Iris pigment epithelial cell (primary cell): ENCODE measurements at places on chromosomes 1 and 21.

DNA sequence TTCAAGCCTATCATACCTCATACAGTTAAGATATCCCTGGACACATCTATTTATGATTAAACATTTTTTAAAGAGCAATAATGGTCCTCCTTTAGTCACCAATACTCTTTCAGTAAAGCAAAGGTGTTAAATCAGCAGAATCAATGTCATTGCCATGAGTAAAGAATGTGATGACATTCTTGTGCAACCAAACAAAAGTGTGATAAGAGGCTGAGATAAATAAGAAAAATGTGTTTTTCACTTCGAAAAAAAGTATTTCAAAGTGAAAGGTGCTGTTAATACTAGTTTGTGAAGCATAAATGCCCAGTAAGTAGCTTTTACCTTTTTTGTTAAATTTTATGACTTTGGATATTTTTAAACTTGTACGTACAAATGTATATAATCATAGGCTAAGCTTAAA is 8.4 kb downstream of the SLC44A5 start:
- DNase-seq = no peak

GRCh38 chr21:43922949-43923348 is 57.9 kb downstream of the AGPAT3 start:
- no peak for DNase-seq

DNA sequence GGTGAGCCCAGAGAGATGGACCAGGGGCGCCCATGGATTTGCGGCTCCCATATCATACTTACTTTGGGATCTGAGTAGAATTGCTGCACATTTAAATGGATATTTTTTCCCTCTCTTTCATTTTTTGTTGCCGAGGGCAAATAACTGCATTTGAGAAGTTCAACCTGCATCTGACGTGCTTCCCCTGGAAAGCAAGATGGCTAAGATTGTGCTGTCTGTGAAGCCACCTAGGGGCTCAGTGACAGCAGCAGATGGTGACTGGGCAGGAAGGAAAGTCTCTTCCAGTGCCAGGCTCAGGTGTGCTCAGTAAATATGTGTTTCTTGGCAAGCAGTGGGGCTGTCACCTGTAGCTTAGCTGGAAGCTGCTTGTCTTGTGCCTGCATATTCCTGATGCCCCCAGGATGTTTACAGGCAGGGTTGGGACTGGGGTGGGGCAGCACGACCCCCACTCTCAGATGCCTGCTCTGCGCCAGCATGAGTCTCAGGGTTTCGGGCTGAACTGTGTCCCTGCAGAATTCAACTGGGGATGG is 59.8 kb upstream of the ETV3 start:
- DNase-seq = no peak

DNA sequence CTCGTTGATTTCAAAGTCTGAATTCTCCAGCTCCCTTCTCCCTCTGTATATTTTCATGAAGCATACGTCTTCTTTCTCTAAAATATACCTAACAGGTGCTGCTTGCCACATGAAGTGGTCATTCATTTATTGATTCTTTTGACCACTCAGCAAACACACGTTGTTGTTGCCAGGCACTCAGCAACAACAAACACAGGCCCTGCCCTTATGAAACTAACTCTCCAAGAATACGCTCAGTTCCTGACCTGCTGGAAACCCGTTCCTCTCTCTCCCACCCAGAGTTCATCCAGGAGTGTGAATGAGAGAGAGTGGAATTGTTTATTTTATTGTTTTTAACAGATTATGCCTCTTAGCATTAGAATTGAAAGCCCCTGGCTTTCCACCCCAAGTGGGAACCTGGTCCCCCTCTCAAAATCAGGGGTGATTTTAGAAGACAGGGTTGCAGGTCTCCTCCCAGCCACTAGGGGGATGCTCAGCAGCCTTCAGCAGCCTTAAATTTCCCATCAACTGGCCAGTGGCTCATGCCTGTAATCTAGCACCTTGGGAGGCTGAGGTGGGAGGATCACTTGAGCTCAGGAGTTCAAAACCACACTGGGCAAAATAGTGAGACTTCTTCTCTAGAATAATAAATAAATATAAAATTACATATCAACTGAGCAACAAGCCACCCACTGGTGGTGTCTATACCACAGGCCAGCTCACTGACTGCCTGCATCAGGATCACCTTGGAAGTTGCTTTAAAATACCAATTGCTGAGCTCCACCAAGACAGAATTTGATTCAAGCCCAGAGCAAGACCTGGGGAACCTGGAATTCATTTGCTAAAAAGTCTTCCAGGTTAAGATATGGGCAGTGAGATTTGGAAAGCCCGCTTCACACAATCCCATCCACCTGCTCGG is 181.0 kb upstream of the KLHDC7A start:
- peak; percentile 5 for DNase-seq

GRCh38 chr21:29708401-29708800 is 231.4 kb downstream of the GRIK1 start:
- no peak for DNase-seq

DNA sequence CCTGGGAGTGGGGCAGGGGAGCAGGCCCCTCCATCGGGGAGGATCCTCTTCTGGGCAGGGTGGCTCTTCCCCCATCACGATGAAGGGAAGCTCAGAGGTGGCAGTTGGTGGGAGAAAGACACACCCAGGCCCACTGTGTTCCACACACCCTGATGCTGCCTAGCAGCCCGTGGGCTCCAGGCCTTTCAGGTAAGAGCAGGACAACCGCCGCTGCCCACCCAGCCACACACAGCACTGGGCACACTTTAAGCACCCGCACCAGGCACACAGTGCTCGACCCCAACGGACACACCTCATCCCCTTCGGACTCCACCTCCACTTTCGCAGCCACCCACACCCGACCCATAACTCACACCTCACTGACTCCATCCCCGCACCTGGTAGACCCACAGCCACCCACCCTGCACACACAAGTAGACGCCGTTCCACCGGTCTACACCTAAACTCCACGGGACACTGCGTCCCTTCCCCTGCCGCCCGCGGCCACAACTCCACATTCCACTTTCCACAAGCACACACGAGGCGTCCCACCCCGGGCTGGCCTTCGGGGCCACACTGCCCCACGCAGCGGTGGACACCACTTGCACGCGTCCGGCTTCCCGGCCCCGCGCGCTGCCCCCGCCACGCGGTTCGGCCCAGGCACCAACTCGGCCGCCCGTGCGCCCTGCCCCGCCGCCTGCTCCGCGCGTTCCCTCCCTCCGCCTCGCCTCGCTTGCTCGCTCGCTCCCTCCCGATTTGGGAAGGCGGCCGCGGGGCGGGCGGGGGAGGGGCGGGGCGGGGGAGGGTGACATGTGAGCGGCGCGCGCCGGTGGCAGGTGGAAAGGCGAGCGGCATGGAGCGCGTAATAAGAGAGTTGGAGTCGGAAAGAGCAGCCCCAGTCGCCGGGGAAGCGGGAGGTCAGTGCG is at the start of gene KCNQ4:
KCNQ4 (plus strand) TSS at position 787 of the 905 bp plus-strand sequence. CDS start 307 bp downstream, outside the sequence.
- no peak for DNase-seq

GRCh38 chr1:214310010-214310409 is 29.1 kb downstream of the SMYD2 start:
- peak; percentile 56 for DNase-seq

DNA sequence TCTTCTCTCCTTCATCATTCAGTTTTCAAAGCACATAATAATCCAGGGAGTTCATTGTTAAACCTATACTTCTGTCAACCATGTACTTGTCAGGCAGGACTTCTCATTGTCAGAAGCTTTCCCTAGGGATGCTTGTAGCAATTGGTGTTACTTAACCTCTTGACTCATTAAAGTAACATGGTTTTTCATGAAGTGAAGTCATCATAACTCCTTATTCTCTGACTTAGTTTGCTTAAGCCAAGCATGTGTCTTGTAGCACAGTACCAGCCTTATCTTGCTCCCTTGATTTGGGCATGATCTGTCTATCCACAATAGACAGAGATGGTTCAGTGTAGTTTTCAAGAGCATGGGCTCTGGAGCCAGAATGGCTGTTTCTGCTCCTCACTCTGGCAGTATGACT is 45.3 kb downstream of the LRIG2 start:
- DNase-seq = no peak

DNA sequence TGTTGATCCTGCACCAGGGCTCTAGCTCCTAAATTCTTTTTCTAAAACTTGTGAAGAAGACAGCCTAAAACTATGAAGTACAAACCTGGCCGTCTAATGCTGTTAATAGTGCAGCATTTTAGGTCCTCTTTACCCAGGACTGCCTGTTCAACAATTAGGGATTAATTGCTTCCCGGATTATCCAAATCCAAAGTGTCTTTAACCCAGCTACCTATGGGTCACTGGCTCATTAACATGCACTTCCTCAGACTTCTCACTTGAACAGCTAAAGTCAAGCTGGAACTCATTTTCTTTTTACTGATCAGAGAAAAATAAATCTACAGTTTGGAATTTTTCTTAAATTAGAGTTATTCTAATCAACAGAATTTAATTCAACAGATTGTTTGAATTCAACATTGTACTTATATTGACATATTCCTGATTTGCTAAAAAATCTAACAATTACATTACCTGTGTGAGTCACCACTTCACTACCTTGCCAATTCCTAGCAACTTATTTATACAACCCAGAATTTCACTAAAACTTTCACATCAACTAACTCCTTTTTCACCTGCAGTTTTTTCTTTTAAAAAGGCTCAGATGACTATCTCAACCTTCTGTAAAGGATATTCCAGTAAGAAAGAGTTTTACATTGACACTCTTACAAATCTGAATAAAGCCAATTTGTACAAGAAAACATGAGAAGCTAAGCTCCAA is 3.3 kb downstream of the HNRNPU start:
- no peak for DNase-seq

GRCh38 chr1:19967808-19968207 is 11.6 kb downstream of the PLA2G2A start:
- DNase-seq = no peak

- no peak for DNase-seq
Measured at GRCh38 chr21:37095821-37096220, 22.8 kb downstream of the TTC3 start.

- DNase-seq = peak; percentile 97
Measured at GRCh38 chr1:234602334-234603220, 7.4 kb downstream of the IRF2BP2 start.

DNA sequence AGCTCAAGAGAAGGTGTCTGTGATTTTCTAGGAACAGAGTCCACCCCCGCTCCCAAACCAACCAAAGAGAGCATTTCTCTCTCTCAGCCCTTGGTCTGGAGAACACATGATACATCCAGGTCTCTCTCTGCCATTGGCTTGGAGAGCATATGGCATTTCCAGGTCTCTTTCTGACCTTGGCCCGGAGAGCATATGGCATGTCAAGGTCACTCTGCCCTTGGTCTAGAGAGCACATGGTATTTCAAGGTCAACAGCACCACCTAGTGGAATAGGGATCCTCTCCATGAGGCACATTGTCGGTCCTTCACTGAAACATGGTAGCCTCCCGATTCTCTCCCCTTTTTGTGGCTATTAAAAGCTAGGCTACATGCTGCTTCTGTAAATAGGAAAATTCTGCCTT is 437.7 kb upstream of the OLFM3 start:
- no peak for DNase-seq

- no peak for DNase-seq
Measured at GRCh38 chr1:213457186-213457585, 406.1 kb downstream of the RPS6KC1 start.
